ENCODE measurements at places on chromosomes 5 and 9.

- DNase-seq = no peak
Measured at GRCh38 chr5:1362242-1363015, 17.5 kb upstream of the CLPTM1L start.

GRCh38 chr9:18451406-18451805, 22.5 kb upstream of the ADAMTSL1 start:
- no peak for DNase-seq

- no peak for DNase-seq
Measured at GRCh38 chr5:158162479-158163034, 303.6 kb upstream of the CLINT1 start.

- no peak for DNase-seq
Measured at GRCh38 chr5:175741556-175741955, 83.7 kb downstream of the HRH2 start.

DNA sequence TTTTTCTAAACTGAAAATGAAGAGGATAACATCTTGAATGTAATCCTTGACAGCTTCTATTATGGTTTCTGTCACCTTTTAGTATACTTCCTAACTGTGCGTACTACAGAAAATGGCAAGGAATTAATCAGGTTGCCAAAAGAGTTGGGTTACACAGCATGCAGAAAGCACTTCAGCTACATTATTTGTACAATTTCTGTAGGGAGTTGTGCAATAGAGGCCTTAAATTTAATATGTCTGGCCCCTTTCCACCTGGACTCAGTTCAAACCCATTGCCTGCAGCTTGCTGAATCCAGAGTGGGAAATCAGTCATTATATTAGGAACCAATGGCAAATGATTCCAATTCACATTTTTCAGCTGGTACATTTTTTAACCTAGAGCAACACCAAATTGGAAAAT, 549.7 kb downstream of the CSNK1G3 start:
- no peak for DNase-seq

DNA sequence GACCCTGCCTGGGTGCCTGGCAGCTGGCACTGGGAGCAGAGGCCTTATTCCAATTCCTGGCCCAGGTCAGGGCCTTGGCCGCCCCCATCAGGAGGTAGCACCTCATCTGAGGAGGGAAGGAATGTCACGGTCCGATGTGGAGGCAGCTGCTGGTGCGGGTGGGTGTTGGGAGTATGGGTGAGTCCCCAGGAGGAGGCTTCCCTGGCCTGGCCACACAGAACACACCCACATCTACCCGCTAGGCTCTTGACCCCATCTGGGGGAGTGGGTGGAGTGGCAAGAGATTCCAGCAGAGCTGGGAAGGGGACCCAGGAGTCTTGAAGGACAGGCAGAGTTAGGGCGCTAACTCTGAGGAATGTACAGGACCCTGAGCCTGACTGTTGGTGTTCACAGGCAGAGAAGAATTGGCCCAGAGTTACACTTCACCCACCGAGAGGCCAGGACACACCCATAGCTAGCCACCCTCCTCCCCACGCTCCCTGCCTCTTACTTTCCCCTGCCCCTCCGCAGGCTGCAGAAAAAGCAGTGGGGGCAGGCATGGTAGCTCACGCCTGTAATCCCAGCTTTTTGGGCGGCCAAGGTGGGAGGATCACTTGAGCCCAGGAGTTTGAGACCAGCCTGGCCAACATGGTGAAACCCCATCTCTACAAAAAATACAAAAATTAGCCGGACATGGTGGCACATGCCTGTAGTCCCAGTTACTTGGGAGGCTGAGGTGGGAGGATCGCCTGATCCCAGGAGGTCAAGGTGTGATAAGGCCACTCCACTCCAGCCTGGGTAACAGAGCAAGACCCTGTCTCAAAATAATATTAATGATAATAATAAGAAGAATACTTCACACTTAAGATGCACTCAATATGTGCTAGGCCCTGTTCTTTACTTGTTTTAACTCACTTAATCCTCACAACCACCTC, 6.0 kb downstream of the OLFML2A start:
- DNase-seq = no peak

DNA sequence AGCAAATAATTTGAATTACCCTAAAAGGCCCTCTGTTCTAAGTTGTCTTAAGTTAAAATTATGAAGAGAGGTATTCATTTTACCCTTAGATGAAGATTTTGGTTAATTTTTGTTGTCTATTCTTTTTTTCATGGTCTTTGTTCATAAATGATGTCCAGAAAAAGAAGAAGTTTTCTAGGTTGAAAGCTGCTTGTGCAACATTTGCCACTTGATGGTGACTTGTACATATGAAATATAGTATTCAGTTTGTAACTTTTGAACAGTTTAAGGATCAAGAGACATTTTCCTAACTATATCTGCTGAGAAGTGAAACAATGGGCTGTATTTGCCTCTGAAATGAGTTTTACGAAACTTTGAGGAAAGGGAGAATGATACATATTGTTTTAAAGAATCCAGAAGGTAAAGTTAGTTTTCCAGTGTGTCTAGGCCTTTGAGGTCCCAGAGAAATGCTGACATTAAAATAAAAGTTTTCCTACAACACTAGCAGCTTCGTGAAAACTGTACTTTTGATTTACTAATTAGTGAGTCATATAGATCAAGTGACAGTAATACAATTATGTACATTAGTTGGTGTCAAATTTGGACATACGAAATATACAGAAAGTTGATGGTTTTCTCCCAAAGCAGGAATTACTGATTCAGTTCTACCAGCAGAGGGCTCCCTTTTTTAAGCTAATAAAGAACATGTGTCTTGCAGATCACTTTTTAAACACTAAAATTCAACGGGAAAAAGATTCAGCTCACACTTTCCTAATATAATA, 70.5 kb downstream of the PIK3R1 start:
- DNase-seq = peak; percentile 63

GRCh38 chr9:137851516-137852267, 25.9 kb upstream of the CACNA1B start:
- no peak for DNase-seq

GRCh38 chr5:172775326-172776234, 4.6 kb upstream of the DUSP1 start:
- DNase-seq = no peak

GRCh38 chr5:32013658-32014057, 160.5 kb downstream of the GOLPH3 start:
- DNase-seq = no peak

- no peak for DNase-seq
Measured at GRCh38 chr5:112669328-112669963, 68.2 kb upstream of the APC start.

DNA sequence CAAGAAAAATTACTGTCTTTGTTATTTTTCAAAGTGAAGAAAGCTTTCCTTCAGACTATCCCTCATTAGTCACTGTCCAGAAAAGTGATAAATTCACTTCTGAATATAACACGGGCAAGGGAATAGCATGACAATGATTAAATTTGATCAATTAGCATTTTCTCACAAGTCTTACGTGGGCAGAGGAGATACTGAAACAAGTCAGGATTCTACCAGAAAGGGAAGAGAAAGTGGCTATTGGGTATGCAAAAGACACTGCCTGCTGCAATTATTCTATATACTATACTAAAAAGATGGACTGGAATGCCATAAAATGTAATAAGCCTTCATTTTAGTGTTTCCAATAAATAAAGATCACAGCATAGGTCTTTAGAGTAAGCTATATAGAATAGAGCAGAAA, 7.4 kb downstream of the COX7C start:
- DNase-seq = no peak

- DNase-seq = no peak
Measured at GRCh38 chr5:39558541-39558940, 133.8 kb upstream of the DAB2 start.
